ENCODE measurements at places on chromosomes 5 and 9. TPM values are rescaled to one million over a fixed set of nuclear protein-coding genes. Genes with fewer than 3 reads are reported as not detected.

GRCh38 chr5:41871852-41872251, 1.6 kb upstream of the OXCT1 start:
- no peak for DNase-seq

Gene PGGT1B
- total RNA-seq = 37.3 TPM

- DNase-seq = no peak
Measured at GRCh38 chr9:136808806-136809158, 1.0 kb downstream of the RABL6 start.

Gene PCDHB3
- 3.6 TPM for total RNA-seq

- DNase-seq = no peak
Measured at GRCh38 chr5:96633820-96634219, 28.4 kb upstream of the CAST start.

DNA sequence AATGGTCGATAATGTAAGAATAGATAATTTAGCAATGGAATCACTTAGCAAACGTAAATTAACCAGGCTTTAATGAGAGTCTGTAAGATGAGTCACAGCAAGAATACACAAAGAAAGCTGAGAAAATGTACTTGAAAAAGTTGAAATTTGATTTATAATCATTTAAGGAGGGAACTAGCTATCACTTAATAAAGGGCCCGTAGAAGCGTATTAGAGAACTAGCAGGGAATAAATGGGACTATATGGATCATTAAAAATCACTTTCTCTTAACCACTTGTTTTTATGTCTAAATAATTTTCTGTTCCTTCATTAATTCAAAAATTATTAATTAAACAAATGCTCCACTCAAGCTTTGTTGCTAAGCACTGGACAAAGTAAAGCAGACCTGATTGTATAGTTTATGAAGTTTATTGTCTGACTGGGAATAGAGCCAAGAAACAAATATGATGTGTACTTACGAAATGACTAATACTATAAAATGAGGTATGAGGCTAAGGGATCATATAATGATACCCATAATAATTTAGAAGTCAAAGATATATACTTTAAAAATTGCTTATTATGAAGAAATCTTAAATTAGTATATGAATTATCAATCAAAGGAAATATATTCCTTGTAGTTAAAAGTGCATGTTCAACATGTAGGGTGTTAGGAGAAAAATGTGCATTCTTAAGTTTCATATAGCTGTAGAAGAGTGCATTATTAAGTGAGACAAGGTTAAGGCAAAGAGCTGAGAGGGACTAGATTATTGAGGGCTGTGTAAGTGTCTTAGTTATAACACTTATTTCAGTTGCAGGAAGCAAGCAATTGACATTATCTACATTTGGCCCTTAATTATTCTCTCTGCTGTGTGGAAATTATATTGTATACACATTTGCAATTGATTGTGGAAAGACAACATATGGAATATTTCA, 196.8 kb downstream of the PRDM9 start:
- no peak for DNase-seq

DNA sequence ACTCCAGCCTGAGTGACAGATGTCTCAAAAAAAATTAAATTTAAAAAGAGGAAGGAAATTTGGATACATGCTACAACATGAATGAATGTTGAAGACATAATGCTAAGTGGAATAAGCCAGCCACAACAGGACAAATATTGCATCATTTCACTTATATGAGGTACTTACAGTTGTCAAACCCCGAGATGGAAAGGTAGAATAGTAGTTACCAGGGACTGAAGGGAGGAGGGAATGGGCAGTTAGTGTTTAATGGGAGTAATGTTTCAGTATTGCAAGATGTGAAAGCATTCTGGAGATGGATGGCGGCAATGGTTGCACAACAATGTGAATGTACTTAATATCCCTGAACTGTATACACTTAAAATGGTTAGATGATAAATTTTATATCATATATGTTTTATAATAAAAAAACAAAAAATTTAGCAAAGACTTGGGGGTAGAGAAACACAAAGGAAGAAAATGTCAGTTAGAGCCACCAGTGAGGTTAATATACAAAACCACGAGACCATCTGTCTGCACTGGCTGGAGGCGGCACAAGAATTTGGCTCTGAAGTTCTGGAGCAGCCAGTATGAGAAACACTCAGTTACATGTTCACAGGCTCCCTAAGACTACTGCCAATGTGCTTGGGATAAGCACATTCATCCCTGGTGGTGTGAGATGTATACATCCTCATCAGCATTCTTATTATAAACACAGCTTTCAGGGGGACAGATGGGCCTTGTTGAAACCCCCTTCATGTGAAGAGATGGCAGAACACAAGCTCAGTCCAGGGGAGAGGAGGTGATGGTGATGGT, 37.0 kb upstream of the RPS23 start:
- no peak for DNase-seq

DNA sequence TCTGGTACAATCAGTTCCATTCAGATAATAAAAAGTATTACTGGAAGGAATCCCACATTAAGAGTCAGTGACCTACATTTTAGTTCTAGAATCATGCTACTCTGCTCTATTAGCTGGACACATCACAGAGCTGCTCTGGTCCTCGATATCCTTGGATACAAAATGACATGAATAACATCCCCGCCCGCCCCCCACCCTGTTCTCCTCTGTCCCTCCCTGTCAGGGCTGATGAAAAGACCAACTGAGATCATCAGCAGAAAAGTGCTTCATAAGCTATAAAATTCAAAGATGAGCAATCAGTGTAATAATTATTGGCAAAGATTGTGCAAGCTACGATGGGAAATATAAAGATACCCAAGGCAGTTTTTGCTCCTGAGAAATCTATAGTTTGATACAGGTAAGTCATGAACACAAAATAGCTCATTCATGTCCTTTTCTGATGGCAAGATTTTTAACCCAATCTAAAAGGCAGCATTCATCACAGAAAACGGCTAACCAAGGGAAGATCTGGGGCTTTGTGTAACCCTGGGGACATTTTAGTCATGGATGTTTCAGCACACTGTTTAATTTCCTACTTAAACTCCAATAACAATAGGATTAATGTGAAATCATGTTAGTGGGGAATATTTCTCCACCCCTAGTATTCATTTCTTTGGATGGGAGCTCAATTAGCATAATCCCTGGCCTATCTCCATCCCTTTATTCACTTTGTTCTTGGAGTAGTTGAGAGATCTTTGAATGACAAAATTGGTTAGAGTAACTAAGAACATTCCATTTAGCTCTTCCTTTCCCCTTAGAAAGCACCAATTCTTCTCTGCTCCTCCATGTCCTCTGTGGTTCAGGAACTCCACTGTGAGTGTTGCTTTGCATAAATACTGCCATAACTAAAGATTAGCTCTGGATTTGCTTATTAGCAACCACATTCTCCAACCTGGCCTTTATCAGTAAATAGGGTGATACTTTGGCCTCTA, 459.4 kb upstream of the GRIA1 start:
- no peak for DNase-seq
